A549 treated with Mapracorat at 1 μM for 4 hours (cell line): ENCODE measurements at places on chromosomes 2 and 18. TPM values are rescaled to one million over a fixed set of nuclear protein-coding genes. Genes with fewer than 3 reads are reported as not detected.

Gene NDUFB3
- 130 to 169 TPM (median 138 TPM) in 5 replicates for total RNA-seq

Gene CDCA7
- total RNA-seq: 39.8 to 49.4 TPM (median 48.3 TPM) in 5 replicates

Gene SAG
- total RNA-seq: not detected in 5 replicates

Gene PROM2
- not detected in 5 replicates for total RNA-seq

Gene ALPP
- 5.1 to 7.2 TPM (median 6.8 TPM) in 5 replicates for total RNA-seq

Gene MC5R
- total RNA-seq: not detected in 5 replicates

Gene MEP1B
- 0.05 TPM in 1 of 5 replicates, not detected in the others for total RNA-seq

Gene ZDBF2
- total RNA-seq: 0.79 to 1.3 TPM (median 1.1 TPM) in 5 replicates

Gene ADAM23
- 8.4 to 10.2 TPM (median 9.2 TPM) in 5 replicates for total RNA-seq

Gene MYOM1
- 0.08 to 0.59 TPM (median 0.30 TPM) in 5 replicates for total RNA-seq

Gene C2orf78
- not detected in 5 replicates for total RNA-seq
